ENCODE measurements at places on chromosomes 12 and 14.

- no peak overlapping the region for H3K27ac ChIP-seq
- peaks cover 5% of the 10 kb centered on the region for H3K27me3 ChIP-seq
Observed at GRCh38 chr12:106195621-106196027, 52.2 kb downstream of the CKAP4 start.

DNA sequence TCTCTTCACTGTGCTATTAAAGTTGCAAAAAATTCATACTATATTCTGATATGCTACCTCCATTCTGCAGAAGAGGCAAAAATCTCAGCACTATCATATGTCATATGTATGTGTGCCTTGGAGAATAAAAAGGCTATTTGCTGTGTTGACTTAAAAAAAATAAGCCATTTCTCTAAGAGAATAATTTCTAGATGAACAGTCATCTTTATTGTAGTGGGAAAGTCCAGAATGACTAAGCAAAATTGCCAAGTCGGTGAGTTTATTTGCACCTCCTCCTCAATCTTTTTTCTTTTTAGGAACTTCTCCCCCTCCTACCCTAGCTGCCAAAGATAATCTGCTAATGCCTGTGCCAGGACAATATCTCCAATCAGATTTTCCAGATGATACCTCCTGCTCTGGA, 353.8 kb upstream of the FAR2 start:
- H3K36me3 ChIP-seq = no peaks in the 10 kb centered on the region
- no peak overlapping the region for H3K27ac ChIP-seq
- H3K27me3 ChIP-seq = no peaks in the 10 kb centered on the region
- DNase-seq = no peak
- no peak overlapping the region for H3K4me3 ChIP-seq

- H3K27ac ChIP-seq = no peak overlapping the region
- peaks cover 11% of the 10 kb centered on the region for H3K36me3 ChIP-seq
- peaks cover 3% of the 10 kb centered on the region for H3K4me1 ChIP-seq
- H3K4me3 ChIP-seq = no peak overlapping the region
- DNase-seq = no peak
- H3K27me3 ChIP-seq = peaks cover 1% of the 10 kb centered on the region
Observed at GRCh38 chr14:75132382-75133086, 5.7 kb upstream of the NEK9 start.

GRCh38 chr12:59843260-59843843, 247.5 kb downstream of the SLC16A7 start:
- H3K27me3 ChIP-seq = no peaks in the 10 kb centered on the region
- H3K4me1 ChIP-seq = peaks cover 2% of the 10 kb centered on the region

Data from glutamatergic neuron (in vitro differentiated cells).